ENCODE measurements at places on chromosomes 12 and 14.

DNA sequence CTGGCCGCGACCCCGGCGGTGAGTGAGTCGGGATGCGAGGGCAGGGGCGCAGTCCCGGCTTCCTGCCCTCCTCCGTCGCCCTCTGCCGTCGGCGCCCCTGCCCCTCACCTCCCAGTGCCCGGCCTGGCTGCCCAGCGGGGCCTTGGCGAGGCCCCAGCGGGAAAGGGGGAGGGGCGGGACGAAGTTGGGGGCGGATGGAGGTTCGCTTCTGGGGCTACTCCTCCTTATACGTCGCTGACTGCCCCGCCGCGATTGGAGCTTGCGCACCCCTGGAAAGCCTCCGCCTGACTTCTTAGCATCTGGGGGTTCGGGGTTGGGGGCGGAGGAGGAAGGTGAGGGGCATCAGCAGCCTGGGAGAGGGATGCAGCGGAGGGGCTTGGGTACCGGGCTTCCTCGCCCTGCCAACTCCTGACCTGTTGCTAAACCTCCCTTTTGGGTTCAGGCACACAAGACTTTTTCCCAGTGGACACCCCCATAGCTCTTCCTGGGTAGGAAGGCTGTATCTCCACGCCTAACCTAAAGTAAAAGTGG is 406 bp downstream of the TMEM263 start:
- DNase-seq = peak; percentile 25

DNA sequence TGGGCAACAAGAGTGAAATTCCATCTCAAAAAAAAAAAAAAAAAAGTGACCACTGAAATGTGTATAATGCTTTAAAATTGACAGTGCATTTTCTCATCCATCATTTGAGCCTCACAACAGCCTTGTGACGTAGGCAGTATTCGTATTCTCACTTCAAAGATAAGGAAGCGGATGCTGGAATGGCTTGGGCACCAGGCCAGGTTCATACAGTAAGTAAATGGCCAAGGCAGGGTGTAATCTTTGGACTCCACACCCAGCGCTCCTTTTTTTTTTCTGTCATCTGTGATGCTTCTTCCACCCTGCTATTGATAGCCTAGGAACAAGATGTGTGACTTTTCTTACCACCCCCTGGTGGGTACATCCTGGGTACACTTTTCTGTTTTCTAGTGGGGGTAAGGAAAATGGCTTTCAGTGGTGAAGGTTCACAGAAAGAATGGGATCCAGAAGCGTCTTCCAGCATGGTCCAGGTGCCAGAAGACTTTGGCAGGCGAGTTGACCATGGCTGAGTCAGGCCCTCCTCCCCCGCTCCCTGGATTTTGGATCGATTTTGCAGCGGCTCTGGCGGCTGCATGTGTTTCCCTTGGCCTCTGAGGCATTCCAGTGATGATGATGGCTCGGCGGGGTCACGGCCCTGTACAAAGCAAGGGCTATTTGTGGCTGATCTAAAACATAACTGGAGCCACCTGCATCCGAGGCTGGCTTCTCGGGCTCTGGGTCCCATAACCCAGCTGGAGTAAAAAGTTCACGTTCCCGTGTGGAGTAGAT is 110.6 kb downstream of the CACNA1C start:
- DNase-seq = no peak

DNA sequence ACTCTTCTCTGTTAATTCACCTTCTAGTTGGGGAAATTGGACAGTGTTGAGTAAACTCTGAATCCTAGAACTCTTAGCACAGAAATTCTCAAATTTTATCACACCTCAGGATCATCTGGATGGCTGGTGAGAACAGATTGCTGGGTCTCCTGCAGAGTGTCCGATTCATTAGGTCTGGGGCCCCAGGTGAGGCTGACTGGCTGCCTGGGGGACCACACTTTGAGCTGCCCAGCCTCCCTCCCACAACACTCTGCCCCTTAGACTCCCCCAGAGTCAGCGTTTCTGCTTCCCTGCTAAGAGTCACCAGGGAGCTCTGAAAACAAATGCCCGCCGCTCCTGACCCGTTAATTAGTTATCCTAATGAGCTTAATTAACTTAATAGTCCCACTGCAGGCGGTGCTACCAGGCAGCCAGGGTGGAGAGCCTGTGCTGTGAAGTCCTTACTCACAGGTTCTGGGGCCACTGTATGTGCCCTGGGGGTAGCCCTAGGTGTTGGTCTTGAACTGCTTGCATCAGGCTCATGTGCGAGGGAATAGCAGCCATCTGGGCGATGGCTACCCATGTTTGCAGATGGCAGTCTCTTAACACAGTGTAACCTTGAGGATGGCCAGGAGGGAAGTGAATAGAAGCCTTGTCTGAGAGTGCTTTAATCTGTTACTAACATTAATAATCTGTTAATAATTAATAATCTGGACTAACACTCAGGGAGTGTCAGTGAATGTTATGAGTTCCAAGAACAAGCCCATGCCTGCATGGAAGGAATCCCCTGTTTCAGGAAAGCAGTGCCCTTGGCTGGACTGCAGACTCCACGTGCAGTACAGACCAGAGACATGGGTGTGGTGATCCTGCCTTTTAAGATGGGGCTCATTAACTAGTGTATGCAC is 35.6 kb downstream of the AACS start:
- DNase-seq = no peak

- DNase-seq = no peak
These were observed 1.4 kb upstream of the ARHGDIB start for GRCh38 chr12:14962797-14963196.

- DNase-seq = no peak
These were observed 20.8 kb downstream of the PRMT8 start for GRCh38 chr12:3511760-3512159.

All from stimulated activated CD8-positive, alpha-beta memory T cell treated with anti-CD3 and anti-CD28 coated beads, Interleukin-15, amount 100 ng/mL, for 1 hour (primary cell).